ENCODE measurements at places on chromosomes 7 and 10.

DNA sequence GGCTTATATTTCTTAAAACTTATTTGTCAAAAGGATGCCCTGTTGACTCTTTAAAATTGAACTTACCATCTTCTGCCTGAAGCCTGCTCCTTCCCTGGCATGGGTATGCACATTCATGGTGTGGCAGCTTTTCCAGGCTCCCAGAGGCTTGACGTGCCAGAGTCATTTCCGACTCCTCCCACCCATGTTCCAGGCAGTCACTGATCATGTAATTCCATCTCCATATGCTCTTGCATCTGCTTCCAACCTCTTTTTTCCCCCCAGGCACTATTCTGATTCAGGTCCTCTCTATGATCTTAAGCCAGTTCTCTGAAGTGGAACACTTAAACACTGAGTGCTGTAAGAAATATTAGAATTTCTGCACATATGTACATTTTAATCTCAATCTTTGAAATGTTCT is 82.2 kb downstream of the CFAP58 start:
- DNase-seq: no peak

DNA sequence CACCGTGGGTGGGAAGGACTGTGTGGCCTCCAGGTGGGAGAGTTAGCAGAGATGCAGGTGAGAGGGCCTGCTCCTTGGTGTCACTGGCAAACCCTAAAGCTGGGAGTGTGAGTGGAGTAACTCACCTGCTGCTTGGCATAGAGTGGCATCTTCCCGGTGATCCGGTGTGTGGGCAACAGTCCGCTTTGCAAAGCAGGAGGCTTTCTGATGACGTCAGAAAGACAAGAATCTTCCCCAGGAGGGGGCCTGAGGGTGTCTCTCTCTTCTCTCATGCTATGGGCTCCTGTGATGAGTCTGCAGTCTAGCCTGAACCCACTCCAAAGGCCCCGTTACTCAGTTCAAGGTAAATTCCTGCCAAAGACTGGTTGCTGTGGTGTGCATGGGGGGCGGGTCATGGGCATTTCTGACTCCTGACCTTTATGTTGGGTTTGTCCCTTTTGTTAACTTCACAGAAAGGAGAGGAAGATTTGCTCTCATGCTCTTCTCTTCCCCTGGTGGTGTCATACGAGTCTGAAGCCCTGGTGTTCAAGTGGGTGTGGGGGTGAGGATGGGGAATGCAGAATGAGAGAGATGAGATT is 187.9 kb downstream of the GATA3 start:
- no peak for DNase-seq

DNA sequence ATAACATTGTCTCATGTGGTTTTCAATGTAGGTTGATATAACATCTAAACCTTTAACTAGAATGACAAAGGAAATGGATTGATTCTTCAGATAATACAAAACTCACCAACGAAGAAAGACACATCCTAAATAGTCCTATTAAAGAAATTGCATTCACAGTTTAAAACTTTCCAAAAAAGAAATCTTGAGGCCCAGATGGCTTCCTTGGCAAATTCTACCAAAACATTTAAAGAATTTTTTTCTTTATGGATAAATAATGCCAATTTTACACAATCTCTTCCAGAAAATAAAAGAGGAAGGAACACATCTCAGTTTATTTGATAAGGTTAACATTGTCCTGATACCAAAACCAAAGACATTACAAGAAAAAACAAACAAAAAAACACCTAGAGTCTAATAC is 349.5 kb downstream of the CALN1 start:
- no peak for DNase-seq

GRCh38 chr10:43681220-43681619 is 32.5 kb upstream of the ZNF32 start:
- DNase-seq: no peak

Measured in GDM1 (cell line).